ENCODE measurements at places on chromosomes 3 and 15. TPM values are rescaled to one million over a fixed set of nuclear protein-coding genes. Genes with fewer than 3 reads are reported as not detected.

DNA sequence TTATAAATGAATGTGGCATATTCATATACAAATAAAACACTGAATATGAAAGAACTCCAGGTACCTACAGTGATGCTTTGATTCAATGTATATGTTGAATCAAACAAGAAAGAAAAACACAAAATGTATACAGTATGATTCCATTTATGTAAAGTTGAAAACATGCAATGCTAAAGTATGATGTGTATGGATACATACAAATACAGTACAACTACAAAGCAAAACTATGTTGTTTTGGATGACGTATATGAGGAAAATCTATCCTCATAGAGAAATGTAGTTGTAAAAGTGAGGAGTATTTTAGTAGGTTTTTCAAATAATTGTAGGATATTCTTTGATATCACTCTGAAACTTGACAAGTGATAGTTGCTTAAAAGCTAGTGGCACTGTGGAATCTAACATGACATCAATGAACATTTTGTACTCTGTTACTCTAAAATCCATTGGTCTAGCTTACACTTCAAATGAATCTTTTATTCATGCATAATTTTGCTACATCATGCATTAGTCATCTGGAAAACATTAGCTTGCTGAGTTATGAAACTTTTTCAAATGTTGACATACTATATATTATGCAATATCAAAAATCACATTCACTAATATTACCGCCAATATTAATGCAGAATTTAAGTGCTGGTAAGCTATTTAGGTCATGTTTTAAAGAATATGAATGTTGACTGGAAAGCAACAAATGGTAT, 278.1 kb upstream of the CHRNA7 start:
- DNase-seq = no peak

Gene CLRN1
- total RNA-seq = not detected

Gene PLSCR5
- not detected for total RNA-seq

GRCh38 chr3:155991847-155992246, 121.4 kb downstream of the GMPS start:
- DNase-seq = no peak

Gene ADAMTS17
- total RNA-seq = 0.33 TPM
